ENCODE measurements at places on chromosomes 6 and 20.
A peak's percentile ranks its signal among the peaks of the same experiment; 100 is the strongest.

GRCh38 chr20:37711001-37711400 is 17.2 kb downstream of the CTNNBL1 start:
- DNase-seq: no peak

GRCh38 chr20:32582659-32583580 is 2.2 kb downstream of the NOL4L start:
- peak; percentile 38 for DNase-seq

DNA sequence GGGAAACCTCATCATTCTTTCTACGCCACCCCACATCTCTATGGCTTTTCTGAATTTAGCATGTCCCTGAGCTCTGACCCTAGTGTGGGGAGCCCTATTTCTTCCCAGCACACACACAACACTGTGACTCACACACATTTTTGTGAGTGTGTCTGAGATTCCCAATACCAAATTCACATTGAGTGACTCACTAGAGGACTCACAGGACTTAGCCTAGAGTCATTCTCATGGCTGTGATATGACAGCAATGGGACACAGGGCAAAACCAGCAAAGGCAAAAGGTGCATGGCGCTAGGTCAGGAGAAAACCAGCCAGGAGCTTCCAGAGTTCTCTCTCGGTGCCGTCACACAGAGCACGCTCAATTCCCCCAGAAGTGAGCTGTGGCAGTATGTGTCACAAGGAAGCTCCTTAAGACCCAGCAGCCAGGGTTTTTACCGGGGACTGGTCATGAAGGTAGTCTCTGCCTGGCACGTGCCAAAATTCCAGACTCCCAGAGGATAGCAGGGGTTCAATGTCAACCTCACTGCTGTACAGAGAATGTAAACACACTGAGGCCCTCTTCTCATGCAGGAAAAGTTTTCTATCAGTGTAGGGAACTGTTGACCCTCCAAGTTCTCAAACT is 6.2 kb downstream of the CSTL1 start:
- no peak for DNase-seq

DNA sequence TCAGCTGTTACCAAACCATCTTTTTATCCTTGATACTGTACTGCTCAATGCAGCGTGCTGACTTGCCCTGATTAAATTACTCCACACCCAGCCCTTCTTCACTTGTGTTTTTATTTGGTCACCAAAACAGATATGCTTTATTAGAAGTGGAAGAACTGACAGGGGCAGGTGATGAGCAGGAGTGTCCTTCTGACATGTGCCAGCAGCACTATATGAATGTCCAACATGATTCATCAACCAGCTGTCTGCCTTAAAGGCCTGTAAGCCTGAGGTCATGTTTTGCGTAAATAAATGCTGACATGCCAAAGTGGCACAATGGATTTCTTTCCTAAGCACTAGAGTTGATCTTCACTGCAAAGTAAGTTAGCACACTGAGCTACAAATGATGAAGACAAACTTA is 15.4 kb downstream of the POPDC3 start:
- DNase-seq: no peak

GRCh38 chr20:31969991-31970390 is 2.0 kb downstream of the XKR7 start:
- no peak for DNase-seq

GRCh38 chr6:169265486-169266131 is 12.0 kb upstream of the THBS2 start:
- DNase-seq: no peak

DNA sequence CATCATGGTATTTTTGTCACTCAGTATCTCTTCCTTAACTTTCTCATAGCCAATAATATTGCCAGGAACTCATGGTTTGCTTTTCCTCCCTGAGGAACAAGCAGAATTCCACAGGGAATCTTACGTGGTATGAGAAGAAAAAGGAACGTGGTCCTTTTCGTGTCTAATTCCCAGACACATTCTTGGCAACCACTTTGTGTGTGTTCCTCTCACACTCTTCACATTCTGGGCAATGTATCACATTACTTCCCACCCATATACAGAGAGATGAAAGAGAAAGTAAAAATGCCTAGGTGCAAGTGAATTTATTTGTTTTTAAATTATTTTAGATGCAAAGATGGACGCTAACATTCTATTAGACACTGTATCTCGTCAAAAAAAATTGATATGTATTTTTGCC is 102.7 kb downstream of the PTPRK start:
- DNase-seq: no peak

DNA sequence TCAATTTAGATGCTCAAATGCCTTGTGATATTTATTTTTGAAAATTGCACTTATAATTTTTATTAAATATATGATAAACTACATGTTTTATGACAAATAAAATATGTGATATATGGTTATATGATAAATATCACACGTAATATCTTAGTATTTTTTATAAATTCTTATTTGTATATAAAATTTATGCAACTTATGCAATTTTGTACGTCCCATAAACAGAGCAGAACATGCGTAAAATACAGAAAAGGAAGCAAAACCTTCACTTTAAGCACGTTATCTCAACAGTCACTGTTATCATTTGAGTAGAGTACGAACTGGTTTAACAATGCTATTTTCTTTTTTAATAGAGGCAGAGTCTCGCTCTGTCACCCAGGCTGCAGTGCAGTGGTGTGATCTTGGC is 15.7 kb upstream of the ADRM1 start:
- no peak for DNase-seq

DNA sequence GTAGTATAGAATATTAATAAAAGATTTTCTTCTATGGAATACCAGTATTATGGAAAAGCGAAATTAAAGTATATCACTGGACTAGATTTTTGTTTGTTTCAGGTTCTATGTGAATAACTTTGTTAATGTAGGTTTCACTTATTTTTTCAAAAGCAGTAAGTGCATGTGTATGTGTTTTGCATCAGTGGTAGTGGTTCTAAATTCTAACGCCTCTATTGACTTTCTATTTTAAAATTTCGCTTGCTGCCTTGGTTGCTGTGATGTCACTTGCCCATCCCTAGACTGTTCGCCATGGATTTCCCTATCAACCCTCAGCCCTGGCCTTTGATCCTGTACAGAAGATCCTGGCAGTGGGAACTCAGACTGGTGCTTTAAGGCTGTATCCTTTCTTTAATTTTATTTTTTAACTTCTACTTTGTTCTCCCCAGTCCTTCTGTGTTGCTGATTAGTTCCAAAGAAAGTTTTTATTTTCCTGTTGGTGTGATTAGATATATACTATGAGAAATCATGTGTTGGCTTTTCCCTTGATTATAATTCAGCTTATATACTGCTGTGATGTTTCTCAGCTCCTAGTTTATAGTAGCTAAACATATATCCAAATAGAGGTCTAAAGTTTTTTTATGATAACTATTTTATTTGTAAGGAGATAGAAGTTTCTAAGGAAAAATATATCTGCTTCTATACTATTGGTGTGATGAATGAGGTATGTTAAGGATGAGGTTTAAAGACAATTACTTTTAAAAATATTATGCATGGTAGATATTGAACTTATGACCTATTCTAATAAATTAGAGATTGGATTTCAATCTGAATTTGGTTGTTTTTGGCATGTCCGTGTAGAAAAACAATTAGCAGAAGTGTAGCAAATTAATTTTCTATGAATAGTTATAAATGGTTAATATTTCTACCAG is 1.7 kb downstream of the STXBP5 start:
- DNase-seq: no peak

- no peak for DNase-seq
Observed at GRCh38 chr6:133431031-133431430, 189.9 kb downstream of the EYA4 start.

GRCh38 chr20:3751675-3752385 is 15.7 kb downstream of the ADISSP start:
- peak; percentile 54 for DNase-seq

DNA sequence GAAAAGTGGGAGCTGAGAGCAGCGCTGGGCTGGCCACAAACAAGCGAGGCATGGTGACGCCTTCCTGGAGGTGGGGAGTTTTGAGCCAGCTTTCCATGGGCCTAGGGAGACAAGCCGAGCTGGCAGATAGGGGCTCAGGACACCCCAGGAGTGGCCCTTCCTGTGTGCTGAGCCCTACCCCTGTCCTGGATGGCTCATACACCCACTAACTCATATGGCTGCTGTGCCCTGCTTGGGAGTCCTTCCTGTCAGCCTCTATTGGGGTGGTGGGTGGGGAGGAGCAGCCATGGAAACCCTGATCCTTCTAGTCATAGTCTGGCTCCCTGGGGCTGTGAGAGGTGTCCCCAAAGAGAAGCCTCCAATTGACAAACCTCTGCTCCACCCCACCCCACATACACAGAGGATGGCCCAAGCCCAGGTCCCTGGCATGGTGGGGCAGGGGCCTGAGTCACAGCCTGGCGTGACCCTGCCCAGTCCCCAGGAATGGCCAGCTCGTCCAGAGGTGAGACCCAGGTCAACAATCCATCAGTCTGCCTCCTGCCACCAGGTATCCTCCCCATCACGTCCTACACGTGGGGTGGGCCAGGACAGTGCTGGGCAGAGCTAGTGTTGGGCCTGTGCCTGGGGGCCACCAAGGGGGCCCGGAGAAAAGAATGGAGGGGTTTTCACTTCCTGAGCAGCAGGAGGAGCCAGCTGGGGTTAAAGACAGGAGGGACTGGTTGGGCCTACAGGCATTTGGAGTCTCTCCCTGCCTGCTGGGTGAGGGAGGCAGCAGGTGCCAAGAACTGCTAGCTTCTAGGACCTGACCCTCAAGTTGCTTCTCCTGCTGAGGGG is 52.2 kb downstream of the MRPL14 start:
- DNase-seq: no peak

DNA sequence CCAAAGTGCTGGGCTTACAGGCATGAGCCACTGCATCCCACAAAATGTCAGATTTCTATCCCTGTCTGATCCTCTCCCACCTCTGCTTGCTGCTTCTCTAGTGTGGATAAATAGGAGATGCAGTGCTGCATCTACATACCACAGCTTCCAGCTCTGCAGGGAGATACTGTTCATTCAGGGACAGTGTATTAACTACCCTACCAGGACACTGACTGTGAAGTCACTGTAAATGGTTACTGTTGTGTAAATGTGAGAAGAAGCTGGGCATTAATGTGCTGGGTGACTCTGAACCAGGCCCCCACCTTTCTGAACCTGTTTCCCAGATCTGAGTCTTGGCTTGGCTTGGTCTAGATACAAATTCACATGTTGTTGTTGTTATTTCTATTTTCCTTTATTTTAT is 488.6 kb upstream of the SULF2 start:
- DNase-seq: no peak

- no peak for DNase-seq
Observed at GRCh38 chr6:135913785-135914184, 62.3 kb downstream of the PDE7B start.

DNA sequence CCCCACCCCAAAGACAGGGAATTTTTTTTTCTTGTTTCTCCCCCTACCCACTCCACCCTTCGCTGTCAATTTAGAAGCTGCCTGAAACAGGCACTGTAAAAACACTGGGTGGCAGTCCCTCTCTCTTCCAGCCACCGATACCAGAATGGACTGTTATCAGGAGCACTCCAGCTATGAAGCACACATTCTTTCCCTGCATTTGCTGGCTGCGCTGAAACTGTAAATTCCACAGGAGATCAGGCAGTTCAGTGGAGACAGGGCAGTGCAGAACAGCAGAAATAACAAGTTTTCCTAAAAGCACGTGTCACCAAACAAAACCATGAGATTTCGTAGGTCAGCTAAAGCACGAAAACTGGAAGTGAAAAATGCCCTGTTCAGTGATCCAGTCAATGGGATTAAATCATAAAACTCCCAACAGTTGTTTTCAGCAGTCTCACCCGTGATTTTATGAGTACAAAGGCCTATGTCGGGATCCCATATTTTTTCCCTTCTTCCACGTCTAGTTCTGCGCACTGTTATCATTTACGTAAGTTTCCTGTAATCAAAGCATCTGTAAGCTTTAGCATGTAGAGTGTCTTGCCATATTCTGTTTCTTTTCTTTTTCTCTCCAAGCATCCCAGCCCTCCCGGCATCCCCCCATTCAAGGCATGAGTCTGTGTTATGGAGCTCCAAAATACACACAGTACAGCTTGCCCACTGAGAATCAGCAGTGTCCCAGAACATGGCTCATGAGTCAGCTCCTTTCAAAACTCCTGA is 359.9 kb upstream of the EPHA7 start:
- DNase-seq: no peak

DNA sequence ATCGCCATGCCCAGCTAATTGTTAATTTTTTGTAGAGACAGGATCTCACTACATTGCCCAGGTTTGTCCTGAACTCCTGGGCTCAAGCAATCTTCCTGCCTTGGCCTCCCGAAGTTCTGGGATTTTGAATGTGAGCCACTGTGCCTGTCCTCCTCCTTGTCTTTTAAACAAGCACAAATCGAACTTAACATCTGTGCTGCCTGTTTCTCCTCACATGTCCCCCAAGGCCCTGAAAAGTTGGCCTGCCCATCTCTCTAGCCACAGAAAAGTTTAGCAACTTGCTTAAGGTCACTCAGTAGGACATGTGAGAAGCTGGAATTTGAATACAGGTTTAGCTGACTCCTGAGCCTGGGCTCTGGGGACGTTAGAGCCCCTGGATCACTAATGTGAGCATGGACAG is 115.7 kb upstream of the KCNG1 start:
- DNase-seq: no peak

- DNase-seq: no peak
Observed at GRCh38 chr20:58695084-58695722, 2.6 kb downstream of the NPEPL1 start.

DNA sequence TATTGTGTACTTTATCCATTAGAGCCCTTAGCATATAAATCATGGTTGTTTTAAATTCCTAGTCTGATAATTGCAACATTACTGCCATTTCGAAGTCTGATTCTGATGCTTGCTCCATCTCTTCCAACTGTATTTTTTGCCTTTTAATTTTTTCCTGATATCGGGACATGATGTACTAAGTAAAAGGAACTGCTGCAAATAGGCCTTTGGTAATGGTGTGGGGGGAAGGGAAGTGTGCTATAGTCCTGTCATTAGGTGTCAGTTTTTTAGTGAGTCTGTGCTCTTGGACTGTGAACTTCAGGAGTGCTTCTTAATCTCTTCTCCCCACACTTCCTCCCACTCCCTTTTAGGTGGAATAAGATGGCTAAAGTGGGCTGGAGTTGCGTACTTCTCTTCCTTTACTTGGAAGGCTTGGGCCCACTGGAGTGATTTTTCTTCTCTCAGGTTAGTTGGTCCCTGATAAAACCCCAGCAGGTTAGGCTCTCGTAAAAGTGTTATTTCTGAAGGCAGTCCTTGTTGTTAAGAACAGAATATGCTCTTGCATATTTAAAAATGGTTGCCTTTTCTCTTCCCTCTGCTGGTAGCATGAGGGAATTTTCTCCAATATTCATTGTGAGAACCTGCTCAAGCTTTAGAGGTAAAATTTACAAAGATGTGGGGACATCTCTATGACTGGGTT is 18.1 kb downstream of the STXBP5 start:
- DNase-seq: no peak

GRCh38 chr20:10940941-10941340 is 267.1 kb upstream of the JAG1 start:
- no peak for DNase-seq

DNA sequence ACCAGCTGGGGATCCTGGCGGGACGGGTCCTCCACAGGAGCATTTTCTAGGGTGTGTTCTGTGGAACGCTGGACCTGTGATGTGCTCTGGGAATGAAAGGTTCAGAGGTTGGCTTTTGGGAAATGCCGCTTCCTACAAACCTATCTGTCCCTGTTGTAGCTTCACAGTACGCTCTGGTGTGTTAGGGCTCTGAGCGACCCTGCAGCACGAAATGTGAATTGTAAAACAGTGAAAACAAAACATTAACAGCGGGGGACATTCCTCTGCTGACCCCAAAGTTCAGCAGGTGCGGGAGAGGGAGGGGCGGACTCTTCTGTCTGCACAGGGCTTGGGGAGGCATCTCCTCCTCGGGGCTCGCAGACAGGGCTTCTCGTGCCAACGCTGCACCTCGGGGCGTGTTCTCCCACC is 155.9 kb downstream of the NRN1 start:
- no peak for DNase-seq

- DNase-seq: no peak
Observed at GRCh38 chr6:56663344-56663743, 20.7 kb upstream of the DST start.
